ENCODE measurements at places on chromosomes 7 and 10.

- DNase-seq = no peak
Observed at GRCh38 chr7:105841866-105842265, 34.5 kb downstream of the ATXN7L1 start.

DNA sequence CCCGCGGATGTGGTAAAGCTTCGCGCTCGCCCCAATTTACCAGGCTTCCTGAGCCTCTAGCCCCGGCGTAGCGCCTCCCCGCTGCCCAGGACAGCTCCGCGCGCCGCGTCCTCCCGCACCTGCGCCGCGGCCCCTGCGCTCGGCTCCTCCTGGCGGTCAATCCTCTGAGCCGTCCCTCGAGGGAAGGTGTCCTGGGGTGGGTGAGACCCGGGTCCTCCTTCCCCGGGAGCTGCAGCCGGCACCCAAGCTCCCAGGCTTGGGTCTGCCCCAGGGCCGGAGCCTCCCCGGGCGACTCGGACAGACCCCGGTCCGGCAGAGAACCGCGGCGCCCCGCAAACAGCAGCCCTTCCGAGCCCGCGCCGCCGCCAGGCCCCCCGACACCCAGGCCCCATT is 512 bp downstream of the OSBPL3 start:
- peak; percentile 21 for DNase-seq

DNA sequence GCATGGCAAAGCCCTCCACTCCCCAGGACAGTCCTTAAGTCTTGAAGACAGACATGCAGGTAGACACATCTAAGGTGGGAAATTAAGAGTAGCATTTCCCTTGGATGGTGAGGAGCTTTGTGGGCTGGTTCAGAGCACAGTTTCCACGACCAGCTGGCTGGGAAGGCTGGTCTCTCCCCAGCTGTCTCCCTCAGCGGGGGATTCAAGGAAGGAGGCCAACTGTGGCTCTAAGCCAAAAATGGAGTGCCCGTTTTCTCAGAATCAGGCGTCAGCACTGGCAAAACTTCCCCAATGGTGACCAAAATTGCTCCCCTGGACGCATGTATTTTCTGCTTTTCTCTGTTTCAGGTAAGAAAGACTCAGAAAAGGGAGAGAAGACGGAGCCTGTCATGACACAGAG is 230.6 kb upstream of the FZD8 start:
- no peak for DNase-seq

GRCh38 chr7:128321044-128321422 is 22.7 kb downstream of the RBM28 start:
- no peak for DNase-seq

- DNase-seq = no peak
Observed at GRCh38 chr10:72956001-72956400, 1.4 kb upstream of the PLA2G12B start.

- DNase-seq = no peak
Observed at GRCh38 chr10:103449208-103450144, 2.7 kb downstream of the CALHM2 start.

DNA sequence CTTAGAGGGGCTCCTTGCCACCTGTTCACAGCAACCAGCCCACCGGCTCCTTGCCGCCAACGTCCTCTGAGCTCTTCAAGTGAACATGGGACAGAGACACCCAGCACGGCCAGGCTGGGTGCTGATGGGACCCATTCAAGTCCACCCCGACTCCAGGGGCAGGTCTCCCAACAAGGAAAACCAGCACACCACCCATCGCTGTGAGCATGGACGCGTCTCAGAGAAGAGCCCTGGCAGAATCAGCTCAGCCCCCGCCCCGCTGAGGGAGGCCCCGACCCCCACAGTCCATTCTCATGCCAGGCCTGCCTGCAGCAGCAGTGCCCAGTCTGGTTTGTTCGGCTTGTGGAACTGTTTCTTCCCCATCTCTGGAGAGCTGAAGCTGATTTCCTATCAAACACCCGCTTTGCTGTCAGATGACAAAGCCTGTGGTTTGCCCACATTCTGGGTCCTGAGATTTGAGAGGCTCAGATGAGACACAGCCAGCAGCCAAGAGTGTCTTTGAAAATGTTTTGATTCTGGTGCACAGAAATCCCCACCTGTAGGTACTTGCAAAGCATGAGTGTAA is 216.6 kb downstream of the ZMYND11 start:
- no peak for DNase-seq

Data from fibroblast of skin of left biceps (primary cell).